Hematopoietic multipotent progenitor cell (in vitro differentiated cells): ENCODE measurements at places on chromosomes 5 and 9.

- no peak for DNase-seq
These were observed 58.3 kb downstream of the SH3TC2 start for GRCh38 chr5:149004559-149004958.

DNA sequence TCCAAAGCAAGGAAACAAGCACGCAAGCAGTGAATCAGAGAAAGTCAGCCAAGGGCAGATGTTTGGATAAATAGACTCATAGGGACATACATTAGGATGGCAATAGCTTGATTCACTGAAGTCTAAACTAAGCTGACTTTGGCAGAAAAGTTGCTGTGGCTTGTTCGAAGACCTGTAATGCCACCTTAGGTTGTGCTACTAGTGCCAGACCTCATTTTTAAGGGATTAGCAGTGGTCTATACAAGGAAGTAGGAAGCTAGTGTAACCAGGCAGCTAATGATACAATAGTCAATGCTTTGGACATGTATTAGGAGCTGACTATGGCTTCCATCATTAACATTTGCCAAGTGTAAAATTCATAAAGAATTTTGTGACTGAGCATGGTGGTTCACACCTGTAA lies 63.1 kb downstream of the FCHO2 start:
- DNase-seq = no peak

GRCh38 chr9:105832096-105832710 lies 137.9 kb downstream of the TMEM38B start:
- DNase-seq = no peak

DNA sequence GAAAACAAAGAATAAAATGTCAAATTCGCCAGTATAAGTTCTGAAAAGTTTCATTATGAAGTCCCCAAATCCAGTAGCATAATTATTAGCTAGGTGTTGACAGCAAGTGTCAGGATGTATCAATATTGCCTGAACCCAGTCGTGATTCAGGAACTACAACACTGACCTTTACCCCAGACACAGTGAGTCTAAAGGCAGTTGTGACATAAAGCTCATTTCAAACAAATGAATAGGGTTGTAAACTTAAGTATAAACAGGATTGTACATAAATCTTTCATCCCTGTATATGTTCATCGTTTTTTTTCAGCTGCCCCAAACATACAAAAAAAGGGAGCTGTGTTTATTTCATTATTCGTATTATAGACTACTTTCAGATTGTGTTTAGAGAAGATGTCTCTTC lies 385.7 kb downstream of the PLK2 start:
- no peak for DNase-seq

- no peak for DNase-seq
These were observed 239.3 kb downstream of the ARHGEF28 start for GRCh38 chr5:73865315-73865714.

DNA sequence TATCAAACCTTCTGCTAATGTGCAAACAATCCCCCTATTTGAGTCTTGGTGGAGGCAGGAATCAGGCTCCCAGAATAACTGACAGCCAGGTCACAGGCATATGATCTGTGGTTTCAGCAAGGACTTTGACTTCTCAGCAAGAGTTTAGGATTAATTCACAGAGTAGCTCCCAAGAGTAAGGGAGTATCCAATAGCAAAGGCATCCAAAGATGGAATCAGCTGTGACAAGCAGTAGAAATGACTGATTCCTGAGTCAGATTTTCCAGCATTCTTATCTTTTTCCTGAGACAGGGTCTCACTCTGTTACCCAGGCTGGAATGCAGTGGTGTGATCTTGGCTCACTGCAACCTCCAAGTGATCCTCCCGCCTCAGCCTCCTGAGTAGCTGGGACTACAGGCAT lies 108.3 kb downstream of the EPB41L4A start:
- no peak for DNase-seq

- DNase-seq = no peak
These were observed 634.8 kb downstream of the DMRTA1 start for GRCh38 chr9:23081377-23081776.

- DNase-seq = no peak
These were observed 1.2 kb downstream of the SGCD start for GRCh38 chr5:156328161-156328560.

DNA sequence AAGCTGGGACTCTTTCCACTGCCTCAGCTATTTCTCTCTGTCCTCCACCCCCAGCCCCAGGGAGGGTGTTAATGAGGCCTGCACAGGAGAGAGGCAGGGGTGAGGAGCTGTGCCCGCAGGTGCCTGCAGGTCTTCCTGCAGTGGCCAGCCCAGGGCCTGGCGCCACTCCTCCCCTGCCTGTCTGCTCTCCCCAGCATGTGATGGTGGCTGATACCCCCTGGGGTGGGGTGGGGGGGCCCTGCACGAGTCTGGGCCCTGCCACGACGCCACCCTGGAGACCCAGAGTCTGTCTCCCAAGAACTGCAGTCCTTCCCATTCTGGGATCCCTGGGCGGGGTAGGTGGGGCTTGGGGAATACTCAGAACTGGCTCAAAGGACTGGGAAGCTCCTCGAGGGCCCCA lies 166.4 kb upstream of the SMIM23 start:
- DNase-seq = no peak

GRCh38 chr9:76571743-76572146 lies 112.8 kb downstream of the GCNT1 start:
- DNase-seq = no peak

GRCh38 chr9:105295986-105296385 lies 51.5 kb downstream of the SLC44A1 start:
- DNase-seq = no peak
